Germinal center (tissue), 1 donor: ENCODE measurements at places on chromosomes 11 and 22.

DNA sequence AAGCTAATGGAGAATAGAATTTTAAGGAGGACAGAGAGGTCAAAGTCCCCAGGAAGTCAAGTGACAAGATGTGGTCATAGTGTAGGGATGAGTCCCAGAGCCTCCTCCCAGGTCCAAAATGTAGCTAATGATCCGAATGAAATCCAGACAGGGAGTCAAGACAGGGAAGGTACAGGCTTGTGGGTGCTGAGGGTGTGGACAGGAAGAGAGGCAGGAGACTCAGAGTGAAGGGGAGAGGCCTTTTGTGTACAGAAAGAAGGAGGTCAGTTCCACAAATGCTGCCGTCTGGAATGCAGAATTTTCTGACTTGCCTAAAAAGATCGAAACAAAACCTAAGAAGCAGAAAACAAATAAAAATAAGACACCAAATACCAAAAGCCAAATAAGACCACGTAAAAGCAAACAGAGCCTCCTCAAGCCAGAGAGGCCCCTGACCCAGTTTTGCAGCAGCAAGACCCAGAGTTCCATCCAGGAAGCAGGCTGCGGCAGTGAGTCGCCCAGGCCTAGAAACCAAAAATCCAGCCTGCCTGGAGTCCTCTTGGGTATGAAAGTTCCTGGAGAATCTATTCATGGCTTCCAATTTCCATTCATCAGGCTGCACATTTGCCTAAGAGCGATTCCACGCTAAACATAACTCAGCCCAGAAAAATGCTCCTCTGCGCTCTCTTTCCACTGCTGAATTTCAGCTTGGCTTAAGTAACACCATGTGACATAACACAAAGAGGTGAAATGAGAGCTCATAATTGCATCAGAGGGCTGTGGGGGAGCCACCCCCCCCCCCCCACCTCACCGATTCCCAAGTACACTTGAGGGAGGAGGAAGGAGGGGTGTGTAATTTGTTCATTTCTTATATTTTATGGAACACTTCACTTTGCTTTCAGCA is 71.2 kb downstream of the KIRREL3 start:
- DNase-seq: no peak

DNA sequence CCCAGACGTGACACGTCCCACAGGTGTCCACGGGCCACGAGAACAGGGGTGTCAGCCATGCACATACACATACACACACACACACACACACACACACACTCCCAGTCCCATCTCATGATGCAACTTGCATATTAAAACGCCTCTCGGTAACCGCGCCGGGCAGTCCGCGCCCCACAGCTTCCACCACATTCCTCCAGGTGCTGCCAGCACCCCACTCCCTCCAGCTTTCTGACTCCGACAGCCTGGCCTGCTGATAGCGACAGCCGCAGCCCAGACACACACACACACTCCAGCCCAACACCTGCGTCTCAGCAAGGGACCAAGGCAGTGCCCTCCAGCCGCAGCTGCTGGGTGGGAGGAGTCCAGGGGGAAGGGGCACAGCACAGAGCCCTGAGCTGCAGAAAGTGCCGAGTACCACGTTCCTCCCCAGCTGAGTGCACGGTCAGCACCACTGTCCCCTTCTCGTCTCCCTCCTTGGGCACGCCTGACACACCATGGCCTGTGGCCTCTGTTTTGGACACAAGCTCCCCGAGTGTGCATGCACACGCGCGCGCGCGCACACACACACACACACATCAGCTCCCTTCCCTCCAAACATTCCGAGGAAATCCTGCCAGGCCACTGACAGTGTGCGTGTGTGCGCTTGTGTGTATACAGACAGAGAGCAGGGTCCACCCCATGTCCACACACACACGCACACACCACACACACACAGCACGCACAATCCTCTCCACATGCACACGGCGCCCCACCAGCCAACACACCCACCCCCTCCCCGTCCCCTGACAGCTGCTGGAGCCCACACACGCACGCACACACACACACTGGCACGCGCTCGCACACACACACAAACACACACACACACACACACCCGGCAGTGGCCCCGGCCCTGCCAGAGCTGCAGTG is 1.2 kb downstream of the ELFN2 start:
- DNase-seq: no peak

DNA sequence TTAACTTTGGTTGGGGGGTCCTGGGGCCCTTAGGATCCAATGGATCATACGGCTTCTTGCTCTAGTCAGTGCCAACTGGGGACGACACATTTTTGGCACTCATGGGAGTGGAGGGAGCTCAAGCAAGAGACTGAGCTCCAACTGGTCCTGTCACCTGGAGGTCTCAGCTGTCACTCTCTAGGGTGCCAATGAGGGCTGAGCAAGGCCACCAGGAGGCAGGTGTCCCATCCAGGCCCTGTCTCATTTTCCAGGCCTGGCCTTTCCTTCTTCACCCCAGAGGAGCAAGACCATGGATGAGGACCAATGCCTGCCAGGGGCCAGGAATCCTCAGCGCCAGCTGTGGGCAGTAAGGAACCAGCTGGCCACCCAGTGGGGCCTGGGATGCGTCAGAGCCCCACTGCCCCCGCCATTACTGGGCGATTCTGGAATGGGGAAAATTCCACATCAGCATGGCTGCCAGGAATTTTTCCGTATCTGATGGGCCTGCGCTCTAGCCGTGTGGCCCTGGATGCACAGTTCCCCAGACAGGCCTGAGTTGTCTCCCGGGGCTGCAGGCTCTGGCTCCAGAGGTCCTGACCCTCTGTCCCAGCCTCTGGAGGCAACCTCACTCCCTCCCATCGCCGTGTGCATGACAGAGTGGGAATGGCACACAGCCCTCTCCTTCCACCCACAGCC is 669 bp upstream of the GAL3ST1 start:
- no peak for DNase-seq

GRCh38 chr11:27381238-27381666 is 18.2 kb upstream of the CCDC34 start:
- DNase-seq: no peak

DNA sequence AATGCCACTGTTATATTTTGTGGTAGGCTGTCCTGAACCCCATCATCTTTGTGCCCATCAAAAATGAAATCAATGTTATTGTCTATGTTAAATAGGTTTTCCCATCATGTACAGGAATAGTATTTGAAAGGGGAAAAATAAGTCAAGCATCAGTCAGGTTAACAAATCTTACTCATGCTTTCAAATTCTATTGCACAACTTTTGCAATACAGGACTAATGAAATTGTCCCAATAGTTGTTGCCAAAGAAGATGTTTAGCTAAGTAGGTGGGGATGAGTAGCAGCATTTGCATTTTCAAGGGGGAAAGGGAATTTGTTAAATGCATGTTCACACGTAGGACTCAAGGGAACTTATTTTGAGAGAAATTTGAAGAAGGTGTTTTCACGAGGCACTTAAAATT is 962.1 kb downstream of the JRKL start:
- DNase-seq: no peak

GRCh38 chr11:77517753-77518152 is 43.9 kb upstream of the PAK1 start:
- no peak for DNase-seq

DNA sequence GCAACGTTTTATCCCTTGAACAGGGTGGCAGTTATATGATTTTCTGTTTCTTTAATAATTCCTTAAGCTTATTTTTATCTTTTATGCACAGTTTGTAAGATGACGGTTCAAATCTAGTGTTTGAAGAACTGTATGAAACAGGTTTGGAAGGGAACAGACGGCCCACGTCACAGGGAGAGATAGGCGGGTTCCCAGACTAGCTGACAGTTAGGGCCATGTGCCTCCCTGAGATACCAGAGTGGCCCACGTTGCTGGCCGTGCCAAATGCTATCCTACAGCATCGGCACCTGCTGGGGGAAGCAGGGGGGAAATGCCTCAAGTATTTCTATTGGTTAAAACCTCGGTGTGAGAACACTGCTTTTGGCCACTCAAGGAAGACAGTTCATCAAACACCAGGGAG is 50.2 kb upstream of the BID start:
- DNase-seq: no peak

DNA sequence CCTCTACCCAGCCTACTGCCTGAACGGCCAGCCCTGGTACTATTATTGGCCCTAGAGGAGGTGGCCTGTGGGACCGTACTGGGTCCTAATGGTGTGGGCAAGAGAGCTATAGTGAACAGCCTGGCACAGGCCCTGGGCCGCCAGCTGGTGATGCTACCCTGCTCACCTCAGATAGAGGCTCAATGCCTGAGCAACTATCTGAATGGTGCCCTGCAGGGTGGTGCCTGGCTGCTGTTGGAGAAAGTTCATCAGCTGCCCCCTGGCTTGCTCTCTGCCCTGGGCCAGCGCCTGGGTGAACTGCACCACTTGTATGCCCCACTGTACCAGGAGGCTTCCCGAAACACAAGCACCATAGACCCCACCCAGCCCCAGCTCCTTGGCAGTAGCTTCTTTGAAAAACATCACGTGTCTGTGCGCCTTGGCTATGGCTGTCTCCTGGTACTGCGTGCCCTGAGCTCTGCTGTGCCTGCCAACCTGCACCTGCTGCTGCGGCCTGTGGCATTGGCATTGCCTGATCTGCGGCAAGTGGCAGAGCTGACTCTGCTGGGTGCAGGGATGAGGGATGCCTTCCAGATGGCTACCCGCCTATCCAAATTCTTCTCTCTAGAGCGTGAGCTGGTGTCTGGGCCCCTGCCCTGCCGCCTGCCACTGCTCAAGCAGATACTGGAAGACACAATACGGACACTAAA is 49.0 kb downstream of the DNHD1 start:
- no peak for DNase-seq
